Heart left ventricle (tissue), 16 donors: ENCODE measurements at places on chromosomes 12 and 14. TPM values are rescaled to one million over a fixed set of nuclear protein-coding genes. Genes with fewer than 3 reads are reported as not detected.

DNA sequence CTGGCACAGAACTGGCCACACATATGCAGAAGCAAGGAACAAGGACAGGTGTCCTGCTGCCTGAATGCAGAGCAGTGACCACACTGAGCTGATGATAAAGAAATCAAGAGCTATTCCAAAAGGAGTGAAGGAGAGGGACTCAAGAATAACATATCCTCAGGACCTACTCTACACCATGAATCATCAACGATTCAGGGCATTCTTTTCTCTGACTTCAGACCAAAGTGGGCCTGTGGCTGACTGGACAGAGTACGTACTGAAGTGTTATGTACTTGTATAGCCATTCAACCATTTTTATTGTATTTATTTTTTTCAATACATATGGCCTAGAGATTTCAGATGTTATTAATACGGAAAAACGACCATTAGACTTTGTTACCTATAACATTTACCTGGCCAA is 177.5 kb upstream of the TMTC1 start:
- H3K4me1 ChIP-seq: no peaks in the 10 kb centered on the region
- H3K36me3 ChIP-seq: no peaks in the 10 kb centered on the region
- DNase-seq: no peak
- no peak overlapping the region for H3K27ac ChIP-seq
- H3K4me3 ChIP-seq: no peak overlapping the region

REM2 gene
- 0.06 TPM for polyA plus RNA-seq

DNA sequence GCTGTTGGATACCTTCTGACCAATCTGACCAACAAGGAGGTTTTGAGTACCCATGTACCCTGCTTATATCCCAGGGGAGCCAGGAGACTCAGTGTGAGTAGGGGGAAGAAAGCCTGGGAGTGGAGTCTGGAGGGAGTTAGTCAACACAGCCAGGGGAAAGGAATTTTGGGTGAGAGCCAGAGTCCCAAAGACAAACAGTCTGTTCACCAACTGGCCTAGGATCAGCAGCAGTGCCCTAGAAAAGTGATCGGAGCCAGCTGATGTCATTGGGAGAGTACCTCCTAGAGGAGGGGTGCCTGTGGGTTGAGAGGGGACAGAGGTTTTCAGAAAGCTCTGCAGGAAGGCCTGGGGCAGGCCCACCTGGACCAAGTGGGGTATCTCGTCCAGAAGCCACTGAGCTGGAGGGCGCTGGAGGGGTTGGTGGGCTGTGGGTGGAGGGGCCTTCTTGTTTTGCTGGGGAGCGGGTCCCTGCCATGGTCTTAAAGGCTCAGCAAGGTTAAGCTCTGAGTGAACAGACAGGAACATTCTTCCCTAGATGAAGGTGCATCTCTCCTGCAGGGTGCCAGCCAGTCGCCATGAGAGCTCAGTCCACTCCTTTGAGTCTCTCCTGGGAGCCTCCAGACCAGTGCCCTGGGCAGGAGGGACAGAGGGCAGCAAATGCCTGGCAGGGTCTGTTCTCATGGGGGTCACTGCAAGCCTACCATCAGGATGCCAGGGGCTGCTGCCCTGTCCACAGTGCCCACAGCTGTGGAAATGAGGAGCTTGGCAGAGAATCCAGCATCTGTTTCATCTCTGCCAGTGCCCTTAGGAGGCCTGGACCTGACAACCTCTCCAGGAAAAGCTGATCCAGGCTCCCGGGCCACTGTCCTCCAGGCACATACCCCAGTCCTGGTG is 63.6 kb downstream of the CHGA start:
- H3K27ac ChIP-seq: peak overlapping the region; percentile 79
- H3K4me3 ChIP-seq: no peak overlapping the region
- H3K27me3 ChIP-seq: no peaks in the 10 kb centered on the region
- peaks cover 5% of the 10 kb centered on the region for H3K4me1 ChIP-seq

PIP4K2C gene
- 4.6 TPM for polyA plus RNA-seq

- H3K27ac ChIP-seq: no peak within 1 kb of the TSS
- no peaks in the 10 kb centered on the region for H3K36me3 ChIP-seq
- no peaks in the 10 kb centered on the region for H3K4me1 ChIP-seq
- no peaks in the 10 kb centered on the region for H3K27me3 ChIP-seq
- H3K4me3 ChIP-seq: no peak within 1 kb of the TSS
- DNase-seq: no peak
These were observed at the start of gene BCL2L14 for GRCh38 chr12:12070674-12071656. TSS of gene BCL2L14 (plus strand) at chr12:12070939. CDS start at chr12:12079306, 8,367 bp downstream.

GRCh38 chr12:49288922-49289555 is 5.9 kb upstream of the PRPH start:
- H3K4me1 ChIP-seq: no peaks in the 10 kb centered on the region
- no peaks in the 10 kb centered on the region for H3K36me3 ChIP-seq

ZNF664 gene
- polyA plus RNA-seq: 43.1 TPM

DNA sequence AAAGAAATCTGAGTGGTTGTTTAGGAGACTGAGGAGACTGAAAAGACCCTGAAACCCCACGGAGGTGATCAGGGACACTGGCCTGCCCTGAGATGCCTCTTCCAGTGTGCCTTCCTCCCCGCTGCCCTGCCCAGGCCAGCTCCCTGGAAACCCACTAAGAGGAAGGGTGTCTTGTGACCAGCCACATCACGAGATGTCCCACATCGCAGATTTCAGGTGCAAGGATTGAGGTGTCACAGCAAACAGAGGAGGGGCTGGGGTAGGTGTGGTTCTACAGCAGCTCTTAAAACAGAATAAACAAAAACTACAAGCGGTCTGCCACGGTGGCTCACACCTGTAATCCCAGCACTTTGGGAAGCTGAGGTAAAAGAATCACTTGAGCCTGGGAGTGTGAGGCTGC is 184.3 kb upstream of the C14orf180 start:
- no peak overlapping the region for H3K4me3 ChIP-seq
- no peaks in the 10 kb centered on the region for H3K36me3 ChIP-seq
- H3K4me1 ChIP-seq: peaks cover 21% of the 10 kb centered on the region
- DNase-seq: no peak
- no peak overlapping the region for H3K27ac ChIP-seq

DNA sequence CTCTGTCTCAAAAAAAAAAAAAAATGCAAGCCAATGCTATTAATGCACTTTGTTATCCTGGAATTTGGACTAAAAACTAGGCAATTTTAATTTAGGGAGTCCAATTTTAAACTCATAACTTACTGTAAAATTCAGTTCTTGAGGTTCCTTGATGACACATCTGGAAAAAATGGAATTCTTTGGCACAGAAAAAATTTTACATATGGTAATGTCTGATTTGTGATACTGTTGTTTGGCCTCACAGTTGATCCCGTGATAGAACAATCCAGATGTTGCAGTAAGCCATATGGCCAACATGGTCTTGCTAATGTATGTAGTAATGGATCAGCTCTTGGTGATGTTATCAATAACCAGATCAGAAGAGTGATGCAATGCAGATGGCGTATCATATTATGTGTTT is 1089.8 kb downstream of the FLRT2 start:
- no peaks in the 10 kb centered on the region for H3K27me3 ChIP-seq
- no peak overlapping the region for H3K4me3 ChIP-seq
- no peaks in the 10 kb centered on the region for H3K36me3 ChIP-seq
- H3K4me1 ChIP-seq: no peaks in the 10 kb centered on the region
- no peak for DNase-seq
- no peak overlapping the region for H3K27ac ChIP-seq

LRP1-AS gene
- not detected for polyA plus RNA-seq

TRHDE gene
- 0.04 TPM for polyA plus RNA-seq

LMNTD1 gene
- polyA plus RNA-seq: not detected

DNA sequence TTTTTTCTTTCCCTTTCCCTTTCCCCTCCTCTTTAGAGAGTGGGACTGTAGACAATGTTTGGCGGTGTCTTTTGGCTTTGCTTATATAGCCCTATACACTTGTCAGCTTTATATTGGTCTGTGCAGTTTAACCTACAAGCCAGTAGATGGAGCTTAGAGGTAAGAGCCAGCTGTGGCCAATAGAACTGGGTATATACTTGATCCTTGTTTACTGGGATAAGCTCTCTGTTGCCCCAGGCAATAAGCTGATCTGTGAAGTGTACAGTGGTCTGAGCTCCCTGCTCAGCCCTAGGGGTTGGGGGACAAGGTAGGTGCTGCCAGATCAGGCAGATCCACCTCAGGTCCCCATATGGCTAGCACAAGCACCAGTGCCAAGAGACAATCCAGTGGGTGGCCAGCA is 434.1 kb downstream of the NOVA1 start:
- H3K27me3 ChIP-seq: no peaks in the 10 kb centered on the region

KRT2 gene
- not detected for polyA plus RNA-seq

DNA sequence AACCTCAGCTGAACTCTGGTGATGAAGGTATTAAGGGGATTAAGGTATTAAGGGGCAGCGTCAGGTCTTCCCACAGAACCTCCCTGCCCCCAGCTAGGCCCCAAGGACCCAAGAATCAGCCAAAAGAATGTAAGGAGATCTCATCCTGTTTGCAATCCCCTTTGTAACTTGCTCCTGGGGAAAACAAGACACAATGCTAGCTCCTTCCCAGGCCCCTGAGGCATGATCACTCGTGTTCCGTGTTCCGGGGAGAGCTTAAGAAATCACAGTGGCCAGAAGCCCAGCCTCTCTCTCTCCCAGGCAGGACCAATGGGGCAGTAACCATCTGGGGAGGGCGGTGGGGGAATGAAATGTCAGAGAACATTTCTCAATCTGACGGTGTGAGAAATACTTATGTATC is 33.2 kb downstream of the PIGH start:
- H3K36me3 ChIP-seq: no peaks in the 10 kb centered on the region
- H3K4me3 ChIP-seq: no peak overlapping the region
- no peak for DNase-seq
- H3K4me1 ChIP-seq: no peaks in the 10 kb centered on the region
- no peak overlapping the region for H3K27ac ChIP-seq

DNA sequence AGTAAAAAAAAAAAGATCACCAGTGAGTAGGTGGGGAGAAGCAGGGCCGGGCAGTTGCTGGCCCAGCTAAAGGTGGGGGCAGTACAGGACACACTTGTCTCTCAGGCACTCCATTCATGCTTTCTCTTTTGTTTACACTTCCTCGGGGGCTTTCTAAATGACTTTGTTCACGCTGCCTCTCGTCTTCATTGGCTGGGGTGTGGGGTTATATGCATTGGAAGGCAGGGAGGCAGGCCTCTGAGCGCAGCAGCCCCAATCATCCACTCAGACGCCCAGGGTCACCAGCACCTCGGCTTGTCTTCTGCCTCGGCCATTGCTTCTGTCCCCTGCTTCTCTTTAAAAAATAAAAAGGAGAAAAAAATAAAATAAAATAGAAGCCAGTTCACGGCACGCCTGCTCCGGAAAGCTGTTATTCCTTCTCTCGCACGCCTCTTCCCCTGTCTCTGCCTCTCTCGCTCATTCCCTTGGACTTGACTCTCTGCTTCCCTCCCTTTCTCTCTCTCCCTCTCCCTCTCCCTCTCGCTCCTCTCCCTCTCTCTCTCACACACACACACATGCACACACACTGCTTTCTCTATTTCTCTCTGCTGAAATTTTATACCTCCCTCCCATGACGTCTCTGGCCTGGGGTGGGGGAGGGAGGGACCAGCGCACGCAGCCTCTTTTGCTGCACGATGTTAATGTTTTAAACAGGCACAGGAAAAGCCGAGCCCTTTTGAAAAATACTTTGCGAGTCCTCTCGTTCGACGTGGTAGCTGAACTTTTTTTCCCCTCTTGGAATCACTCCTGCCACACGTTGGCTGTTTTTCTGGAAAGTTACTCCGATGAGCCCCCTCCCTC is at the start of gene TGFB3:
Gene TGFB3 (minus strand): TSS at position 570 of the 840 bp plus-strand sequence. CDS start 1,102 bp downstream, outside the sequence.
- no peaks in the 10 kb centered on the region for H3K27me3 ChIP-seq
- H3K36me3 ChIP-seq: no peaks in the 10 kb centered on the region
- peak; percentile 78 for DNase-seq
- H3K27ac ChIP-seq: peak within 1 kb of the TSS; percentile 99
- H3K4me3 ChIP-seq: peak within 1 kb of the TSS; percentile 58

CMTM5 gene
- 1.6 TPM for polyA plus RNA-seq

FGF6 gene
- polyA plus RNA-seq: not detected

DNA sequence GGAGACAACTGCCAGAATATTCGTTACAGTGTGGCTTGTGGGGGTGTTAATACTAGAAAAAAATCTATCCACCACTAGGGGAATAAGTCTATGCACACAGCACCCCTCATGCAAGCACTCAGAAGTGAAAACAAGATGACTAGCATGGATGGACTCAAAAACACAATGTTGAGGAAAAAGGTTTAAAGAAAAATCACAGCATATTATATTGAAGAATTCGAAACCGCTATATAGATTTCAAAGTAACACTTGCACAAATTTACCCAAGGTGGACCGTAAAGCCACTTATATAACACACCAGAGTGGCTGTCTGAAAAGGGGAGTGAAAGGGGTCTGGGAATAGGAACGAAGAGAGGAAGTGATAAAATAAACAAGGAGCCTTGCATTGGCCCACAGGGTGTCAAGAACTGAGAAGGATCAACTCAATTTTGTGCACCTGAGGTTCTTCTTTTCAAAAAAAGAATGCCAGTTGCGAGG is 544 bp downstream of the ABCD4 start:
- H3K27ac ChIP-seq: peak overlapping the region; percentile 90
- H3K4me3 ChIP-seq: peak overlapping the region; percentile 70
- no peak for DNase-seq
- no peaks in the 10 kb centered on the region for H3K27me3 ChIP-seq
- peaks cover 37% of the 10 kb centered on the region for H3K4me1 ChIP-seq
- peaks cover 28% of the 10 kb centered on the region for H3K36me3 ChIP-seq

DNA sequence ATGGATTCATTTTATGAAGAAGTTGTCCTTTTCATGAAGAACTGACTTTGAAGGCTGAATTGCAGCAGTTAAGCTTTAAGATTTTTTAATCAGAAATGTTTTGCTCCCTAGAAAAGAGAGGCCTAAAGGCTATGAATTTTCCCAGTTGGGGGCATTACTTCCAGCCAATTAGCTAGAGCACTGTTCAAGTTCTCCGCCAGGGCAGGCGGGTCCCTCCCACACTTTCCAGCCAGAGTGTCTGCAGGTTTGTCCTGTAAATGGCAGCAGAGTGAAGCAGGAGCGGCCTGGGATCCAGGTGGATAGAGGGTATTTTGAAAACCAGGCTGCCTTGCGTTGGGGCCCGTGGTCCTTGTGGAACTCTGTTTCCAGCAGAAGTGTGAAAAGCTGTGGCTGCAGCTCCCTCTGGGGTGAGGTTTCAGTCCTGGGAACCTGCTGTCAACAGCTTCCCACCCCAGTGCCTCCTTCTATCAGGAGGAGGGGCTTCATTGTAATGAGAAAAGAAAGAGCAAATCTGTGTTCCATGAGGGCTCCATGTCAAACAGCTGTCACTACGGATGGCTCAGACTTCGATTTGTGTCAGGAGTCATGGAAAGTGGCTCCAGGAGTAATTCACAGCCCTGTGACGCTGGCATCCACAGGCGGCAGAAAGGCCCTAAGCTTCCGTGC is 210.7 kb upstream of the TMEM132C start:
- H3K27ac ChIP-seq: no peak overlapping the region
- no peaks in the 10 kb centered on the region for H3K36me3 ChIP-seq
- H3K27me3 ChIP-seq: no peaks in the 10 kb centered on the region
- H3K4me1 ChIP-seq: no peaks in the 10 kb centered on the region
- no peak overlapping the region for H3K4me3 ChIP-seq

ESR2 gene
- 0.40 TPM for polyA plus RNA-seq

- no peaks in the 10 kb centered on the region for H3K4me1 ChIP-seq
- H3K27me3 ChIP-seq: no peaks in the 10 kb centered on the region
- no peaks in the 10 kb centered on the region for H3K36me3 ChIP-seq
- no peak for DNase-seq
These were observed 114.9 kb upstream of the PWP1 start for GRCh38 chr12:107570721-107571120.

- peaks cover 3% of the 10 kb centered on the region for H3K4me1 ChIP-seq
- DNase-seq: peak; percentile 93
These were observed 6.0 kb downstream of the GAPDH start for GRCh38 chr12:6540181-6540877.
